ENCODE measurements at places on chromosomes 12 and 14. TPM values are rescaled to one million over a fixed set of nuclear protein-coding genes. Genes with fewer than 3 reads are reported as not detected.

Gene BDKRB2
- 1.5 TPM for total RNA-seq

Gene ZCRB1
- total RNA-seq: 36.2 TPM

Gene MYO1H
- total RNA-seq: 0.64 TPM

Gene CCDC175
- not detected for total RNA-seq

Gene KRT77
- not detected for total RNA-seq

Gene MYF5
- not detected for total RNA-seq

Gene RTL1
- total RNA-seq: not detected

Gene GPR132
- total RNA-seq: 6.7 TPM

Gene PROX2
- total RNA-seq: not detected

Gene ACOT6
- not detected for total RNA-seq

Gene TCL1B
- total RNA-seq: not detected

Gene CORO1C
- total RNA-seq: 257 TPM

Gene BTBD6
- 51.3 TPM for total RNA-seq

- no peak for DNase-seq
Measured at GRCh38 chr12:68631227-68631626, 20.5 kb downstream of the RAP1B start.

GRCh38 chr14:72906316-72906715 lies 12.4 kb upstream of the DPF3 start:
- no peak for DNase-seq

- DNase-seq: no peak
Measured at GRCh38 chr12:121628037-121628436, 1.7 kb downstream of the ORAI1 start.

- no peak for DNase-seq
Measured at GRCh38 chr12:16218934-16219751, 58.3 kb downstream of the SLC15A5 start.

DNA sequence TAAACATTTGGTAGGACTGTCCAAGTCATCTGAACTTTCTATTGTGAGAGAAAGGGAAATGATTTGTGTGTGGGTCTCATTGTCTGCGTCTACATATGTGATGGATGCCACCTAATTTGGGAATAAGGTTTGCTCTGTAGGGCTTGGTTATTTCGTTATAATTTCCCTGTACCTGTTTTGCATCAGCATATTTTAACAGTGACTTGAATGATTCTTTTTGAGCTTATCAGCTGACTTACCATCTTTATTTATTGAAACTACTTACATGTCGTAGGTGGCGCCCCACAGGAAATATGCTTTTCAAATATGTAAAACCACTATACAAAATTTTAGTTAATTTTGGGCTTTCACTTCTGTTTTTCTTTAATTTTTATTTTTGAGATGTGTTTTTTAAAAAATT lies 56.5 kb upstream of the BCAT1 start:
- no peak for DNase-seq

GRCh38 chr14:84024231-84024820 lies 1505.6 kb upstream of the FLRT2 start:
- no peak for DNase-seq

- DNase-seq: no peak
Measured at GRCh38 chr12:94621662-94622359, 28.5 kb downstream of the TMCC3 start.

DNA sequence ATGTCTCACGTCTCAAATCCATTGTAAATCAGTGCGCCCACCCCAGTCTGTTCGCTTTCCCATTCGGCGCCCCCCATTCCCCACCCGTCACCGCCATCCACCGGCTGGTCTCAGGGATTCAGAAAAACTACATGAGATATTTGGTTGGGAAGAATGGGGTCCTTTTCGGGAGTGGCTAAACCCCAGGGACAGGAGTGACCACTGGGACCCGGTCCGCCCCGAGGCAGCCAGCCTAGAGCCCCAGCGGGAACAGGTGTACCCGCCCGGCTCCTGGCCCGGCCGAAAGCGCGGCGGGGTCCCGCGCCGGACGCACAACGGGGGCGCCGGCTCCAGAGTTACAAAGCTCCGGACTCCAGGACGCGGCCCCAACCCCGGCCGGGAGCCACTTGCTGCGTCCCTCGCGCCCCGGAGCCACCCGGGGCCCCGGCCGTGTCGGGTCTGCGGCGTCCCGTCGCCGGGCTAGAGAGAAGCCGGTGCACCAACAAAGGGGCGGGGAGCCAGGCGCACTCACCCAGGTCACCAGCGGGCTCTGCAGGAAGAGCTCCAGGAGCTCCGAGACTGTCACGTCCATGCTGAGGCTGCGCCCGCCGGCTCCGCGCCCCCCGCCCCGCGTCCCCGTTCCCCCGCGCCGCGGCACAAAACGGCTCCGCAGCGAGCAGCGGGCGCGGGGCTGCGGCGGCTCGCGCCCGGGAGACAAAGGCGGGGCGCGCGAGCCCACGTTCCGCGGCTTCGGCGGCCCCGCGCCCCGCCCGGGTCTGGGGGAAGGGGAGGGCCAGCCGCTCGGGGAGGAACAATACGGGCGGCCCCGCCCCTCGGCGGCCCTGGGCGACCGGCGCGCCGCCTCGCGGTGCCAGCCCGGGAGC lies at the start of gene CCDC88C:
Gene CCDC88C (minus strand): TSS at position 701 of the 863 bp plus-strand sequence. CDS start 130 bp downstream, at position 571.
- DNase-seq: peak; percentile 90

GRCh38 chr12:132238488-132238854 lies 90.9 kb downstream of the GALNT9 start:
- DNase-seq: no peak

GRCh38 chr12:121748571-121749265 lies 36.2 kb downstream of the TMEM120B start:
- no peak for DNase-seq

DNA sequence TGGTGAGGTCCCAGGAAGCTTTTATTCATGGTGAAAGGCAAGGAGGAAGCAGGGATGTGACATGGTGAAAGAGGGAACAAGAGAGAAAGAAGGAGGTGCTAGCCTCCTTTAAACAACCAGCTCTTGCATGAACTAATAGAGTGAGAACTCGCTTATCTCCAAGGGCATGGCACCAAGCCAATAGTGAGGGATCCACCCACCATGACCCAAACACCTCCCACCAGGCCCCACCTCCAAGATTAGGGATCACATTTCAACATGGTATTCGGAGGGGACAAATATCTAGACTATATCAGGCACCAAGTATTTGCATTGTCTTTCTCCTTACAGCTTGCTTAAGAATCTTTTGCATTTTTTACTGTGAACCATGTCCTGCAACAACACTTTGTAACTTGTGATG lies 91.9 kb upstream of the DHRS4 start:
- DNase-seq: no peak

- DNase-seq: no peak
Measured at GRCh38 chr12:90008277-90008676, 299.6 kb upstream of the ATP2B1 start.

DNA sequence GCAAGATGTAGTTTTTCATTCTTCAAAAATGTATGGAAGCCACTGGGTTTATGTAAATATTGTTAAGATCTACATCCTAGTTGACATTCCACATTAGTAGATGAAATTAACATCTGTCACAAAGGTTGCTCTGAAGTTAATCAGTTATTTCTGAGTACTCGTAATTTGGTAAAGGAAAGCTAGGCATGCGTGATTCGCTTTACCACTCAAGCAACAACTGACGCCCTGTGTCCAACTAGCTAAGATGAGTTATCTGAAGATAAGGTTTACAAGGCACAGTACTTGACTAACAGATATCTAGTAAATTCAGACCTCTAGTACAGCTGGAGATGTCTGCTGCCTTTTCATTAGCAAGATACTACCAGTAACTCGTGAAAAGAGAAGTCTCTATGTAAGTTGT lies 14.1 kb downstream of the PRKD1 start:
- DNase-seq: no peak

DNA sequence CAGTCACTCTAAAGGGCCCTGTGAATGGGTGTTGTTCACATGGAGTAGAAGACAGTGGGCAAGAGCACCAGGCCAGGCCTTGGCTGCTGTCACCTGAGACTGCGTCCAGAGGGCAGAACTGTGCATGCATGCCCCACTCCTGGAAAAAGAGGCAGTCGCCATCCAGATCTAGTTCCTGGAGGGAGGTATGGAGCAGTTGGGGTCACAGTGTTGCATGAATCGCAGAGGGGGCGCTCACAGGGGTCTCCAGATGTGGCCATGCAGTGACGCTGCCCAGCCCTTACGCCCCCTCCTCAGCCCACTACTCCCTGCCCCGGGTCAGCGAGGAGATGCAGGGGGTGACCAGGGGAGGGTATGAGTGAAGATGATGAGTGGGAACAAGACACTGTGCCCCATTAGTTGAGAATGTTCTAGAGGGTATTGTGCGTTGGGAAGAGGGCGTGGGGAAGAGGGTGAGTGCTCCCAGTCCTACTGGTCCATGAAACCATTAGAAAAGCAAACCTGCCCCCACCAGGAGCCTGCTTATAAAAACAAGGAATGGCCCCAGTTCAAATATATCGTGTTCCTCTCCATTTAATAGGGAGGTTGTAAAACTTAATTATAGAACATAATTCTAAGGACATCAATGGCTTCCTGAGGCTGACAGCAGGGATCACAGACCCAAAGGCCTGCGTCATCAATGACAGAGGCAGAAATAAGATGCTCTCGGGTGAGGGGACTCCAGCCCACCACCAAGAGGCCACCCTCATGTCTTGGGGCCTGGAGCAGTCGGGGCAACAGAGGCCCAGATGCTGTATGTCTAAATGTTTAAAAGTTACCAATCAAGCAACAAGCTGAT lies 32.2 kb upstream of the BCL7A start:
- no peak for DNase-seq

- no peak for DNase-seq
Measured at GRCh38 chr12:99147130-99147529, 500.4 kb upstream of the GARIN6 start.

- no peak for DNase-seq
Measured at GRCh38 chr14:105861985-105862465, 335.6 kb downstream of the TMEM121 start.

- DNase-seq: no peak
Measured at GRCh38 chr12:11885261-11886038, 185.3 kb upstream of the BCL2L14 start.

DNA sequence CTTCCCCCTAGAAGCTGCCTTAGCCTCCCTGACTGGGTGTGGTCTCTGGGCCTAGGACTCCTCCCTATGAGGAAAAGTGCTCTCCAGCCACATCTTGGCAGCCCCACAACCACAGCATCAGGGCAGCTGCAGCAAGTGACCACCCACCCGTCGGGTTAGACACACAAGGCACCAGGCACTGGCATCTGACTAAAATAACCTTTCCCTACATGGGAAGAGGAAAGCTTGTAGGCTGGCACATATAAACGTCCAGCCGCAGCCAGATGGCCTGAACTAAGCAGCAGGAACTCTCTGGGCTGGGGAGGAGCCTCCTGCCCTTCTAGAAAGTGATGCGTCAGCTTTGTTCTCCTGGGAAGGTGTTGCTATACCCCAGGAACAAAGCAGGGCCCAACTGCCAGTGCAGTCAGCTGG lies 328.7 kb downstream of the DPF3 start:
- no peak for DNase-seq

DNA sequence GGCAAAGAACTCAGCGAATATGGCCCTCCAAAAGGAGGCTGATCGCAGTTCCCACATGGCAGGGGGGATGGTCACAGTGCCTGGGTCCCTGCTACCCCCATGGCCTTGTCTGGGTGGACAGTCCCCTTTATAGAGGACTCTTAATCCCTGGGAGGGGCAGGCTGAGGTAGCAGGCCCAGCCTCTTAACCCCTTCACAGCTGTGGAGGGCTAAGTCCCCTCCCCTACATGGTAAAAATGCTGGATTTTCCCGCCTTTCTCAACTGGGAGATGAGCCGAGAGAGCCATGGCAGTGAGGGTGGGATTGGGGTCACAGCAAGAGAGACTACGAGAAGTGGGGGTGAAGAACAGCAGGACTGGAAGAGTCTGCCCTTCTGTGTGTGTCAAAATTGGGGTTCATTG lies at the start of gene MIP:
Gene MIP (minus strand): TSS at position 101 of the 400 bp plus-strand sequence. CDS start 44 bp downstream, at position 57.
- DNase-seq: no peak

- no peak for DNase-seq
Measured at GRCh38 chr12:63467951-63468350, 200.3 kb downstream of the DPY19L2 start.

DNA sequence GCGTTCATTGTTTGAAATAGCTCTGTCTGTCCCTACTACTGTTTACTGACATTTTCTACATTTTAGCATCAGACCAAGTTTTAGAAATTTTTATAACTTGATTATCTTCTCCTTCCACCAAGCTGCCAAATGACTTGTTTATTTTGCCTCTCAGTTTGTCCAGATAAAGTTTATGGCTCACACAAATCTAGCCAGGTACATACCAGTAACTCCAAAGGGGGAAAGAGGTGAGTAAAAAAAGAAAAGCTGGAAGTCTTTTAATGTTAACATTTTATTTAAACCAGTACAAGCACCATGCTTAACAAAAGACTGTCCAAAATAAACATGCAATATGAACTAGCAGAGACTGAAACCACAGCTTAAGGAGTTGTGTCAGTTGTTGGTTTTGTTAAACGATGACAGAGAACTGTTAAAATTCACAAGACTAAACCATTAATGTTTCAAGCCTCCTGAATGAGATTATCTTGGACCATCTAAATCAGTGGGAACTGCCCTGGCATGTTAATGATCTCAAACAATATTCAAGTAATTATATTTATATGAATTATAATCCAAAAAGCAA lies 14.5 kb downstream of the GMFB start:
- no peak for DNase-seq

- DNase-seq: no peak
Measured at GRCh38 chr14:94663538-94663937, 51.3 kb downstream of the SERPINA3 start.

DNA sequence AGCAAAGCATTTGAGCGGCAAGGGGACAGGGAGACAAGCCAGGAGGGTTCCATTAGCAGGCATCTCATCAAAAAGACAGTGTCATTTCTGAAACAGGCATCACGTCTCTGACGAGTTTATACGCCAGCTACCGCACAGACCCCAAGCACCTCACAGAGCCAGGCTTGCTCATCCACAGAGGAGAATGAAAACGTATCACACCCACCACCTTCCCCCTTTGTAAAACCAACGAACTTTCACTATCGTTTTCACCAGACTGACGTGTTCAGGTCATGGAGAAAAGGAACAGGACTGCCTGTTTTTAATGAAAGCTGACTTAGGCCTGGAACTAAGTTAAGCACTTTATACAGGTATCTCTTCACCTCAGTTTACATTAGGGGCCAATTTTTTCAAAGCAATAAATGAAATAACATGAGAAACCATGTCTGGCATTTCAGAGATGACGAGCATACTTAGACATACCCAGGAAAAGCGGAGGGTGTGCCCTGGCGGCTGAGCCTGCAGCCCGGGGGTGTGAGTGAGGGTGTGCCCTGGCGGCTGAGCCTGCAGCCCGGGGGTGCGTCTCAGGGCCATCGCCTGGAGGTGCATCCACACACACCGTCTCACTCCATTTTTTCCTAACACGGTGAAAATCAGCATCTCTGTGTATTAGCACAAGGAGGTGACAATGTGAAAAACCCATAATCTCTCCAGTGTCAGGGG lies 41.9 kb downstream of the STX2 start:
- no peak for DNase-seq

GRCh38 chr14:37270629-37271028 lies 72.9 kb downstream of the MIPOL1 start:
- no peak for DNase-seq
